ENCODE measurements at places on chromosomes 3 and 15.

DNA sequence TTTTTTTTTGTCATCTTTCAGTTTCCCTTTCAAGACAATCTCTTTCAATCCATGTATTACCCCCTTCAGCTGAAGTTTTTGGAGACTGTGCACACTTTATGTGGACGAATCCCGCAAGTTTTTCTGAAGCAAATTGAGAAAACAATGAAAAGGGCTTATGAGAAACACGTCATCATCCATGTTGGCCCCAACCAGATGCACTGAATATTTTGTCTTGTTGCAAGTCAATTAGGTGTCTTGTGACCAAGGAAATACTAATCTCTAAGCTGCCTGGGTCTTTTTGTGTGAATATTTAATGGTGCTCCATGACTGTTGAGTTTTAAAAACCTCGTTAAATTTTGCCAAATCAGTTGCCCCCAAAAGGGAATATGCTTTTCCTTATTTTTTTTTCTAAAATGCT lies 21.7 kb upstream of the PPP4R2 start:
- DNase-seq, result no peak

DNA sequence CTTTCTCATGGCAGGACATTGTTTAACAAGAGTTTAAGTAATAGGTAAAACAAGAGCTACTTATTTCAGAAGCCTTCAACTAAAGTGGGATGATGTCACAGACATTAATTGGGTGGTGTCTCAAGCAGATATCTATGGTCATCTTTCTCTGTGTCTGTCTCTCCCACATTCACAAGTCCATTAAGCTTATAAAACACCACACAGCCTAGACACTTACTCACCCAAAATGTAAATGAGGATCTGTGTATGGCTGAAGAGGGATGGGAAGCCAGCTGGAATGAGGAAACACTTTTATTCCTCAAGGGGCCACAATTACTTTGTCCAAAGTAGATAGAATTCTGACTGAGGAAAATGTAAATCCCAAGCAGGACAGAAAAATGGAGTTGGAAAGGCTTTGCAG lies 183.8 kb downstream of the THRB start:
- DNase-seq, result no peak

- no peak for DNase-seq
Measured at GRCh38 chr3:195112361-195112791, 158.6 kb downstream of the XXYLT1 start.

- no peak for DNase-seq
Measured at GRCh38 chr15:100863796-100864267, 15.8 kb upstream of the ALDH1A3 start.

DNA sequence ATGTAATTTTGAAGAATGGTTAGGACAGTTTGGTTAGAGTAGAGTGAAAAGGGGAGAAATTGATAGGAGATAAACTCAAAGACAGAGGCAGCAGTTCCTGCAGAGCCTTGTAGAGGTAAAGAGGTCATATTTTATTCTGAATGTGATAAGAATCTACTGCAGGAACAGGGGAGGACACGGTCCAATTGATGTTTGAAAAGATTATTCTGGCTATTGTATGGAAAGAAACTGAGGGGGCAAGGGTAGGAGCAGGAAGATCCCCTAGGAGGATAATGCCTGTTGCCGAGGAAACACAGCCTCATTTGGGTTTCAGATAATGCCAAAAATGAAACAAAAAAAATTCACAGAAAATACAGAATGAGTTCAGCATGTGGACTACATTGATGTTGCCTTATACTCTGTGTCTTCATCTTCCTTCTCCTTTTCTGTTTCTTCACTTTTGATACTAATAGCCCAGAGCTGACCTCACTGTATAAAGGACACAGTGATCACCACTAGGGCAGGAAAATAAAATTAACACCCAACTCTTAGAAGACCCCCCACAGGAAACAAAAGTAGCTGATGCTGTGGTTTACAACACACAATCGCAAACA lies 454.6 kb upstream of the UBE2E2 start:
- DNase-seq, result no peak

- DNase-seq, result no peak
Measured at GRCh38 chr3:10518506-10519150, 13.2 kb upstream of the ATP2B2 start.

DNA sequence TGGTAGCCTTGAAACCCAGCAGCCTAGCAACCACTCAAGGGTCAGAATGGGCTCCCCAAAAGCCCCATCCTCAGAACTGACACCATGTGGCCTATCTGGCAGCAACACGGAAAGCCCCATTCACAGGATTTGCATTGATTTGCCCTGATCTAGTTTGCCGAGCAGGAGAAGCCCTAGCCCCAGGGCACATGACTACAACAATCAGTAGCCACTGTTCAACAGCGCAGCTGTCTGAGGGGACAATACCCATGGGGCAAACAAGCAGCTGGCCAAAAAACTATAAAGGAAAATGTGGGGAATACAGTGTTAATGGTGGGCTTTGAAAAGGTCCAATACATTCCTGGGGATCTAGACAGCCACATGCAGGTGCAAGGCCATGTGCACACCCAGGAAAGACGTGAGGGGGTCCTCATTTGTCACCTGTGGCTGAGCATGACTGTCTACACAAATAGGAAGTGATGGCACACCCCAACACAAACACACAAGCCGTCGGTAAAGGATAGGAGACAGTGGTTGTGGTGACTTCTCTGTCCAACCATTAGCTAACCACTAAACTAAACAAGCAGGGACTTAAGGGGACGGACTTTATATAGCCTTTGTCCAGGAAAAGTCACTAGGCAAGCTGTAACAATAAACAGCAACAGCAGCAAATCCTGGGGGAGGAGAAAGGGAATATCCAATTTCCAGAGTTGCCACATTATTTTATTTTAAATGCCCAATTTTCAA lies 113.7 kb downstream of the LRIG1 start:
- no peak for DNase-seq

- no peak for DNase-seq
Measured at GRCh38 chr3:99757966-99758365, 59.7 kb upstream of the CMSS1 start.

DNA sequence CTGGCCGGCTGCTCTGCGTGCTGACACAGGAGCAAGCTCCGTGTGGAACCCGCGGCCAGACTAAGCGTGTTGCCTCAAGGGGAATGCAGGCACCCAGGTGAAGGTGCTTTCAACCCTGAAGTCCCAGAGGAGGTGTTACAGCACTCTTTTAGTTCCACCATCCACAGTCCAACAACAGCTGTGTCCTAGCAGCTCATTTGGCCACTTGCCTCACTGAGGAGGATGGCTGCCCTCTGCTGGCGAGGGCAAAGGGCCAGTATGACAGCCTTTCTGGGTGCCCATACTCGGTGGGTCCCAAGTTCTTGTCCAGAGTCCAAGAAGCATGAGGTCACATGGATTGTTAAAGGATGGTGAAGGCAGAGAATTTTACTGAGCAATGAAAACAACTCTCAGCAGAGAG lies 87.8 kb downstream of the C3orf85 start:
- DNase-seq, result no peak

GRCh38 chr3:89179355-89180001 lies 72.1 kb downstream of the EPHA3 start:
- DNase-seq, result no peak

- DNase-seq, result no peak
Measured at GRCh38 chr3:185978516-185978915, 40.7 kb upstream of the TRA2B start.

DNA sequence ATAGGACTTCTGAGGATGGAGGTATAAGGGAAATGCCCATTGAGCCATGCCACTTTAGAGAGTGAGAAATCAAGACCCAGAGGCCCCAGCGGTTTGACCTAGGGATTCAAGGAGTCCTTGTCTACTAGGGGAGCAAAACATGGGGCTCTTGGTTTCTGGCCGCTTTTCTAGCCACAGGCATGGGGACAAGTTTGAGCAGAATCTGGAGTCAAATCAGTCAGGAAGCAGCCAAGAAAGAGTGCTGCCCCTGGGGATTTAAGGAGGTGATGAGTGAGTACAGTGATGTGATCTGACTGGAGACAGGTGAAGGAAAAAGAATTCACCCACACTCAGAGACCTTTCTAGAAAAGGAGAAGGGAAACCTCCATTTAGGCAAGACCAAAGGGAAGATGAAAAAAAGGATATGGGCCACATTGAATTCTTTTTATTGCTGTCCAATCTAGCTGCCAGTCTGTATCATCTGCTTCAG lies 244.0 kb upstream of the TBC1D5 start:
- DNase-seq, result no peak

DNA sequence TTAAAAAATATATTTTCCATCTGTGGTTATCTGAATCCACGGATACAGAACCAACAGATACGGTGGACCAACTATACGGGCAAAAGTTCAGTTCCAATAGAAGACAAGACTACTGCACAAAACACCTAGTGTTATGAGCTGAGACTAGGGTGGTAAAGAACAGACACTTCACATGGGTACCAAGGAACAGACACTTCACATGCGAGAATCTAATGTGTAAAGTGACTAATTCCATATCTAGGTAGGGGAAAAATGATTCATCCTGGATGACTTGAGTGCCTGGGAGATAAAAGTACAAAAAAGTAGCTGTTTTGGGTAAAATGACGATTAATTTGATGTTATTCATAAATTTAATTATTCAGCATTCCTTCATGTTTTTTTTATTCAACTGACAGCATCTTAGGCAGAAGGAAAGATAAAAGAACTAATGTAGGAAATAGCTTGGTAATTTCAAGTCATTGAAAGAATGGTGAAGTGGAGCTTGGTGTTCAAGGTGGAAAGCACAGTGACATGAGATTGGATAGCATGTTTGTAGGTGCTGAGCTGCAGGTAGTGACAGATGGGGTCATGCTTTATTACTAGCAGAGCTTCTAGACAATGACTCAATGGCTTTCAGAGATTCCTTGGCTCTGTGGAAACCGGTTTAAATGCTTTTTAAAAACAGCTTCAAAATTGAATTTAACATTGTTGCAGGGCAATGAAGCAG lies 5.2 kb downstream of the CD200 start:
- DNase-seq, result no peak

DNA sequence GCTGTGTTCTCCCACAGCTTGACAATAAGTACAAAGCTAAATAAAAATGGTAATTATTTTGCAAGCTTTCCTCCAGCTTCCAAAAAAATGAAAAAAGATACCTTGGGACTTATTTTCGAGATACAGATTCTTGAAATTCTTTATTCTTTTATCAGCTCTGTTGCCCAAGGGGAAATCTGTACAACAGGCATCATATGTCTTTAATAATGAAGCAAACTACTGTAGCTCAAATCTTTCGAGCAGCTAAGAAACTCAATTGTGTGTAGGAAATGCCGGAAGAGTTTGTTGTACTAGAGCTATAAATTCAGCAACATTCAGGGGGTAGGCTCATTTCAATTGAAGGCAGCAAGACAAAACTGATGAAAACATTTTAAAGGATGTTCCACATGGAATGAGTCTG lies 297.7 kb downstream of the GBE1 start:
- no peak for DNase-seq
